ENCODE measurements at places on chromosomes 3 and 15.

DNA sequence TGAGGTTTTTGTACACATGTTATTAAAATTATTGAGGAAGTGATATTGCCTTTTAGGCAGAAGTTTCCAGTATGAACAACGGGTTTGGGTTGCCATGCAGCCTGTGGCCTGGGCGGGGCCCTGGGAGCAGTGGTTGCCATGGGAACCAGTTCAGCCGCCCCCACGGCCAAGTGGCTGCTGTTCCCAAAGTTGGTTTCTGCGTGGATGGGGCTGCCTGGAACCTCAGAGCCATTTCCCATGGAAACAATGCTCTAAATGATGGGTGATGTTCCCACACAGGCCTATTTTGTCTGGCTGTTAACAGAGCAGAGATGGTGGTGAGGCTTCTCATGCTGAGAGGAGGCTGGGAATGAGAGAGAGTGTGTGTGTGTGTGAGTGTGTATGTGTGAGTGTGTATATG, 19.5 kb downstream of the MRAS start:
- DNase-seq, result no peak

DNA sequence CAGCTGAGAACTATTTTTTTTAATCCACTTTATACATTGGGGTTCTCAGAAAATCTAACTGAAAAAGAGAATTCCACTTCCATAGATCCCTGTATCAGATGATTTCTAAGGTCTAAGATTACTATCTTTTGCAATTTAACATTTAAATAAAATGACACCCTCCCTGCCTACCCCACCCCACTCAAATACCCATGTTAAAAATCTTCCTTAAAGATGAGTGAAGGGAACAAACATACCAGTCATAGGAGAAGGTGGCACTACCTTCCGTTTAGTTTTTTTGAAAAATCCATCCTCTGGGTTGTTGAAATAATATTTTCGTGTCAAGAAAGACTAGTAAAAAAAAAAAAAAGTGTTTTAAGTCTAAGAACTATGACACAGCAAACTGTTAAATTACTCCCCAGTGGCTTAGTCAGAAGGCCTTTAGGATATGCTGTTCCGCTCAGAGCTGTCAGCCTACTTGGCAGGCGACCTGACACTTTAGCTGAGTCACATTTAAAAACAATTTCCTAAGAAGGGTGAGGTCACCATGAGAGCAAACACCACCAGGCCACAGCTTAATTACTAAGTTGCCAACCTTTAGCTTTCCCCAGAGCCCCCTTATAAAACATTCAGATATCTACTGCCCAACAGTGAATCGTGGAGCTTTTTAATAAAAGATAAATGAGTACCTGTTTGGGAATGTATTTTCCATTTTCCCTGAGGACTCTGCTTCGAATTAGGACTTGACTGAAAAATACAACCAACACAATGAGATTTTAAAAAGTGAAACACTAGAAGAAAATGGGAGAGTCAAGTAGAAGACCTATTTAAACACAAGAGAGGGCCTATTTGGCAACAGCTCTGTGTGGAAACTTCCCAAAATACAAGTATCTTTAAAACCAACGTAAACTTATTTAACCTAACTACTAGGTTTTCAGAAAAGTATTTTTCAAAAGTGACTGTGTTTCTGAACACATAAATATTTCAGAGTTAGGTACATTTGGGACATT, 9.6 kb downstream of the EMC3 start:
- DNase-seq, result no peak

DNA sequence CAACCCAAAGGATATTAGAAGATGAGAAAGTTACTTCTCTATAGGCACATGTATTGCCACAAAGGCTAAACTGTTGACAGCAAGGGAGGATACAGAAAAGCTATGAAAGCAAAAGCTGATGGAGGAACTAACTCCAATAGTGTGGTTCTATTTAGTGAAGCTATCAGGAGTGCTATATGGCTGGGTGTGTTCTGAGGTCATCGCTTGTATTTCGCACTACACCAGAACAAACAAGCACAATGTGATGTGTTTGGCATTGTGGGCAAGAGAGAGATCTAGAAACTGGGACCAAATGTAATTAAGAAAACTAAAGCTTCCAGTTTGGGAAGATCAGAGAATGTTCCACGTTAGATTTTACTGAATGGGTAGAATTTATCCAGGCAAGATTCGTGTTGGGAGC, 220.4 kb upstream of the UMPS start:
- DNase-seq, result no peak

- no peak for DNase-seq
Measured at GRCh38 chr3:196726788-196727675, 12.6 kb upstream of the PAK2 start.

DNA sequence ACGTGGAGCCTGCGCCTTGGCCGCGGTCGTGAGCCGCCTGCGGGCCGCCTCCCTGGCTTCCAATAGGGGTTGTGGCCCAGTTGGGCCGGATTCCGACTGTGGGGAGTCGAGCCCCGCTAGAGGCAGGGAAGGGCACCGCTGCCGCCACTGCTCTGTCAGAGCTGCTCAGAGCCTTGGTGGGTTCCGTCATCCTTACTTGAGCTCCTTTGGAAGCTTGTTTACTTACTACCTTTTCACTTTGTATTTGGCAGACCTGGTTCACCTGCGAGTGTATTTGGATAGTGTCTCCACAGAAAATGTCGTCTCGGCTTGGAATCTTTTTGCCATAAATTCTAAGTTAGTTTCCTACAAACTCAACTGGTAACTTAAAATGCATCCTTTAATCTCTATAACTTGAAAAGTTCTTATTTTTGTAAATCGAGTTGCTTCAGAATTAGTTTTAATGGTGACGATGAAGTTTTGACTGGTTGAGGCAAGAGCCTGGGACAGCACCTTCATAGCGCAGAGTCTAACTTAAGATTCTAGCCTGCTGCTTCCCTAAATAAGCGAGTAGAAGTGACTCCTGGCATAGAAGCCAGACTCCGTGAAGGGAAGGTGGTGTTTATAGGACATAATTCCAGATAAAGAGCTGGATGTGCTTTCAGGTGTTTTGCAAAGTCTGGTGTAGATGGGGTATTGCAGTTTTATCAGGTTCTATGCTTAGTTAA, 800 bp downstream of the DAG1 start:
- no peak for DNase-seq

GRCh38 chr3:122076491-122077292, 21.5 kb downstream of the CD86 start:
- no peak for DNase-seq

DNA sequence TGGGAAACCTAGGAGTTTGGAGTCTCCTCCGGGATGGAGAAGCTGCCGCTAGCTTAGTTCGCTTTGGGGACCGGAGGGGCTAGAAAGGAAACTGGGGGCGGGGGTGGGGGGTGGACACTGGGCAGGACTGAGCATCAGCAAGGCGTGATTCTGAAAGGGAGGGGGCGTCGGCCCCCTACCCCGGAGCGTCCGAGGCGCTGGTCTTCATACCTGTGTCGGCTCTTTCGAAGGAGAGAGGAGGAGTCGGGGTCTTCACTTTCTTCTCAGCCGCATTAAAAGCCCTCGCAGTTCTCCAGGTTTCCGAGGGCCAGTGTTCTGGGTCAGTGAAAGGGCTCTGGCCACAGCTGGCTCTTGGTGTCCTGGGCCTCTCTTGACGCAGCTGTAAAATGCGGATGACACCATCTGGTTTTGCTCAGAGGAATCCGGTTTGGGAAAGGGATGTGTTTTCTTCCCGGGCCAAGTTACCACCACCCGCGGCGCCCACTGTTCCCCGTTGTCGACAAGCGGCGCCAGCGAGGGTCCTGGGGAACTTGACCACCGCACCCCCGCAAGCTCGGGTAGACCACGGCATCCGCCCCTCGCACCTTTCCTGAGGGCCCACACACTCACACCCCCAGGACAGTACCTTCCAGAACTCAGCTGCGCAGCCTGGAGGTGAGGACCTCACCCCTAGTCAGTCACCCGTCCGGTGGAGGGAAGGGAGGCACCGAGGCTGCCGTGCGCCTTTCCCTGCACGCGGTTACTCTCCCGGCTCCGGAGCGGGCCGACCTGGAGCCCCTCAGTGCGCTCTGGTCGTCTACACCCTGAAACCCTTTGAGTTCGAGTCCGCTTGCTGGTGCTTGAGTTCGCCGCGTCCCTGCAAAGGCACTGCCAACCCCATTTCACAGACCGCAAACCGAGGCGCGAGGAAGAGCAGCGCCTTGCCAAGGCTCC, 660 bp downstream of the CCK start:
- no peak for DNase-seq

Measured in activated T-helper 9 cell treated with anti-CD3 and anti-CD28 coated beads, Interleukin-2, amount 50 U/mL, for 16 hours (primary cell).